ENCODE measurements at places on chromosomes 16 and 17.

GRCh38 chr16:82651921-82652601 is 25.3 kb downstream of the CDH13 start:
- no peak for DNase-seq

DNA sequence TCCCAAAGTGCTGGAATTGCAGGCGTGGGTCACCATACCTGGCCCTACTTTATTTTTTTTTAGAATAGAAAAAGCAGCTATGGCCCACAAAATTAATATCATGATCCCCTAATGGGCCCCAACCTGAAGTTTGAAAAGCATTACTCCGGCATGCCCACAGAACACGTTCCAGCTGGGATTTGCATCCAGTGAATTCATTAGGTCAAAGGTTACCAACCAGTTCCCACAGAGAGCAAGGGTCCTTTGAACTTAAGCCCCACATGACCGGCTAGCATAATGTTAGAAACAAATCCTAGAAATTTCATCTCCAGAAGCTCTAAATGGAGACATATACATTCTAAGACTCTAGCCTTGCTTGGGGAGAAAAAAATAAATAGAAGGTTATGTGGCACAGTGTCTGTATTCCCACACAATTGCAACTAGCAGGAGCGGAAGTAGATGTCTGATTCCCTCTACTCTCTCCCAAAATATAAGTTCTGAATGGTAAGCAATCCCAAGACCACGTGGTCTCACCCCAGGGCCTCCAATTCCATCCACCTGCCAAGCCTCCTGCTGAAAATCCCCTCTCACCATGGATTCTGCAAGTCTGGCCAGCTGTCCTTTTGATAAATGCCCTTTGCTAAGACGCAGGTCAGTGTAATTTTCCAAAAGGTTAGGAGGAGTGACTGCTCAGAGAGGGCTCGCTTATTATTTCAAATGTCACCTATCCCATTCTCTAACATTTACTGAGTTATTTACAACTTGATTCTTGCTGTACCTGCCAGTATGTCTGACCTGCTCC is 395.8 kb downstream of the NPIPA8 start:
- DNase-seq: no peak

GRCh38 chr16:23365602-23366240 is 63.6 kb downstream of the SCNN1B start:
- no peak for DNase-seq

GRCh38 chr17:46822388-46822921 is 4.0 kb upstream of the WNT3 start:
- no peak for DNase-seq

GRCh38 chr17:77443748-77444260 is 303.0 kb downstream of the SEC14L1 start:
- DNase-seq: no peak

- no peak for DNase-seq
These were observed 2.6 kb upstream of the CHAD start for GRCh38 chr17:50471009-50471905.

DNA sequence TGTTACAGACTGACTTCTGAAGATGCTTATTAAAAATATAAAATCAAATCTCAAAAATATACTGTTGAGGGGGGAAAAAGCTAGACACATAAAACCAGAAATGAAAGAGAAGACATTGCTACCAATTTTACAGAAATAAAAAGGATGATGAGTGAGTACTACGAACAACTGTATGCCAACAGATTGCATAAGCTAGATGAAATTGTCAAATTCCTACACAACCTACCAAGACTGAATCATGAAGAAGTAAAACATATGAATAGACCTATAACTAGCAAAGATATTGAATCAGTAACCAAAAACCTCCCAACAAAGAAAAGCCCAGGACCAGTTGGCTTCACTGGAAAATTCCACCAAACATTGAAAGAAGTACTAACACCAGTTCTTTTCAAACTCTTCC is 3.5 kb upstream of the CAPNS2 start:
- no peak for DNase-seq

DNA sequence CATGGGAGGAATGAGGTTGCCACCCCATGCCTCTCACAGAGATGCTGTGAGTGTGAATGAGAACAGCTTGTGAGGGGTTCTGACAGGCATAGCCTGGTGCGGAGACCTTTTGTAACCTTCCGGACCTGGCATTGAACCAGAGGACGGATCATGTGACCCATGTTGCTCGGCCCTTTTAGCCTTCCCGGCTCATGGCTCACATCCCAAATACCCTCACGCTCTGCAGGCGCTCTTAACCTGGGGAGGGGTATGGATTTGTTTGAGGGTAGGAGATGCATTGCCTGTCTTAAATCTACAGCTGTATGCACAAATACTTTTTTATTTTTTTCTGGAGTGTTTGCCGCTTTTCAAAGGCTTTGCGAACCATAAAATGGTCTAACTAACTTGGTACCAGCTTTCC is 102.4 kb upstream of the CRHR1 start:
- DNase-seq: no peak

- DNase-seq: no peak
These were observed 825.4 kb downstream of the KCNJ18 start for GRCh38 chr17:22517716-22518115.

- DNase-seq: no peak
These were observed 166.2 kb downstream of the SEC14L1 start for GRCh38 chr17:77306790-77307478.

GRCh38 chr17:74748279-74748528 is 224 bp upstream of the NHERF1 start:
- DNase-seq: no peak

GRCh38 chr17:44315760-44316731 is 7.6 kb downstream of the RUNDC3A start:
- DNase-seq: no peak

DNA sequence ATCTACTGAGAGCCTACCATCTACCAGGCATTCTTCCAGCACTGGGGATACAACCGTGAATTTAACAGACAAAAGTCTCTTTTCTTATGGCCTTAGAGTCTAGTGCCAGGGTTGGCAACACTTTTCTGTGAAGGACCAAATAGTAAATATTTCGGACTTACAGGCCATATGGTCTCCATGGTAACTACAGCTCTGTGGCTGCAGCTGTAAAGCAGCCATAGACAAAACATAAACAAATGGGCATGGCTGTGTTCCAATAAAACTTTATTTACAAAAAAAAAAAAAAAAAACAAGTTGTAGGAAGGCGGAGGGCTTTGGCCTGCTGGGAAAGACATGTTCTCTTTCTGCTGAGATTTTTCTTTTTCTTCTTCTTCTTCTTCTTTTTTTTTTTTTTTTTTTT is 98.7 kb downstream of the ABCC12 start:
- DNase-seq: no peak

DNA sequence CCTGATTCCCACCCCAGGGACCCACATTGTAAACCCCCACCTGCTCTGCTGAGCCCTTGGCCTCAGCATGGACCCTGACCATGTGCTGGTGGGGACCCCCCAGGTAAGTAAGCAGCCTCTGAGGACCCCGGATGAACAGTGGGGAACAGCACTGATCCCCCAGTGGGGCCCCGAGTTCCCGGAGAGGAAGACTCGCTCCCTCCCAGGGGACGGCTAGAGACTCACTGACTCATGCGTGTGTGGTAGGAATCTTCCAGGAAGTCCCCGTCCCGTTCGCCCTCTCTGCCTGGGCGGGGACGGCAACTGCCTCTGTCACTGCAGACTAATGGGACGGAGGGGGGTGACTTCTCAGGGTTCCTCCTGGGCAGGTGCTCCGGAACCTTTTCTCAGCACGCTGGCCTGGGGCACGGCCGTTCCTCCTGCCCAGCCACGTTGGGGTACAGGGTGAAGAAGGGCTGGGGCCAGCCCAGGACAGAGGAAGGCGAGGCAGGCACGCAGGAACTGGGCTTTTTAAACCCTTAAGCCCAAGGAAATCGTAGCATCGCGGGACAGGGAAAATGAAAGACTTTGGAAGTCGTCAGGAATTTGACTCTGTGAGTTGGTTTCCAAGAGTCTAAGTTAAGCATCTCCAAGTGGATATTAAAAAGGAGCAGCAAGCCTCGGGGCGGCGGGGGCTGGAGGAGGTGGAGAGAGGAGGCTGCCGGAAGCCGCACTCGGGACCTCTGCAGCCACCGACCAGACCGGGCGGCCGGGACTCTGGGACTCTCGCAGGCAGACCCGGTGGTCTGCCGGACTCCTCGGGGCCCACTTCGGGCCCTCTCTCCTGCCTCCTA is 178.7 kb downstream of the SEC14L1 start:
- peak; percentile 58 for DNase-seq

GRCh38 chr17:4951486-4951885 is 567 bp downstream of the ENO3 start:
- DNase-seq: no peak

DNA sequence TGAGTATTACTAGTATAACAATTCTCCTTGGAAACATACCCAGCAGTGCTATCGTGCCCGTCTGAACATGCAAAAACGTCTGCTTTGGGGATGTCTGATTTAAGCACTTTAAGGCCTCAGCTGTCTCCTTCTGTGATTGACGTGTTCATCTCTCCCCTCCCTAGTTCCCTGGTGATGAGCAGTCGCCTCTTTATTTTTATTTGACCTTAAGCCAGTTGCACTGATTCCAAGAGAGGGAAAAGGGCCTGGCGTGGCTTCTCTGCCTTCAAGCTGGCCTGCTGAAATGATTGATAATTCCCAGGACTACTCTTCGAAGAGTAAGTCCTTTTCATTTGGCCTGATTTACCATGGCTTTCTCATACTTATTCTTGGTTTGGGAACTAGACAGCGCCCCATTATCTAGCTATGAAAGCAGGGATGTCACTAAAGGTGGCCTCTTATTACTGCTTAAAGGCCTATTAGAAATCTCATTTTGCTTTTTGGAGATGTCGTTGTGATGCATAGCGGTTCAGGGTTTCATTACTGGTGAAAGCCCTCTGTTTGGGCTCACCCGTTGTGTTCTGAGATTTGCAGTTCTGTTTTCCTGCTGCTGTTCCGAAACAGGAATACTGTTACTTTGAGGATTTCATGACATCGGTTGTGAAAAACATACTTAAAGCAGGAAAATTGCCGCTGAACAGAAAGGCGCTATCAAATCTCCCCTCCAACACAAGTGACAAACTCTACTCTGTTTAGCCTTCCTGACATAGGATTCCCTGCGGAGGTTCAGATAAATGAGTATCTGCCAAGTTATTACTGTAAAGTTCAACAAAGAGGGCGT is 65.5 kb downstream of the IQCK start:
- no peak for DNase-seq

- DNase-seq: no peak
These were observed 1.9 kb upstream of the SNAI3 start for GRCh38 chr16:88688013-88688778.

GRCh38 chr16:28162326-28162877 is 49.4 kb downstream of the XPO6 start:
- DNase-seq: no peak

- DNase-seq: no peak
These were observed 6.4 kb downstream of the KNOP1 start for GRCh38 chr16:19711643-19712042.
